Activated naive CD4-positive, alpha-beta T cell treated with anti-CD3 and anti-CD28 coated beads, Interleukin-2, amount 10 ng/mL, durations not matched to agents 5 hours and 36 hours (primary cell): ENCODE measurements at places on chromosomes 4 and X. TPM values are rescaled to one million over a fixed set of nuclear protein-coding genes. Genes with fewer than 3 reads are reported as not detected.

The F11 gene
- total RNA-seq, result not detected

The UBL4A gene
- total RNA-seq, result 42.6 TPM

The ITIH6 gene
- total RNA-seq, result not detected

The LINC00632 gene
- total RNA-seq, result 22.5 TPM

The LAP3 gene
- total RNA-seq, result 58.7 TPM

The RS1 gene
- total RNA-seq, result not detected

The ASB5 gene
- total RNA-seq, result not detected

The OTC gene
- total RNA-seq, result not detected

The SMIM10 gene
- total RNA-seq, result not detected

The PPP1R3F gene
- 10.8 TPM for total RNA-seq

The ERCC6L gene
- total RNA-seq, result 7.8 TPM

The COL4A5 gene
- not detected for total RNA-seq

The SPANXN3 gene
- total RNA-seq, result not detected

The NPY5R gene
- not detected for total RNA-seq

The TBC1D8B gene
- 0.55 TPM for total RNA-seq
